ENCODE measurements at places on chromosomes 1 and 21.

- DNase-seq: peak; percentile 5
These were observed at the start of gene LBR for GRCh38 chr1:225427235-225428067. Gene LBR, minus strand, starts transcription at chr1:225428038. Its CDS starts 3,963 bp downstream, at chr1:225424075.

GRCh38 chr1:15705184-15705566, 21.1 kb downstream of the PLEKHM2 start:
- no peak for DNase-seq

GRCh38 chr1:22037520-22037919, 15.0 kb upstream of the CDC42 start:
- DNase-seq: no peak

DNA sequence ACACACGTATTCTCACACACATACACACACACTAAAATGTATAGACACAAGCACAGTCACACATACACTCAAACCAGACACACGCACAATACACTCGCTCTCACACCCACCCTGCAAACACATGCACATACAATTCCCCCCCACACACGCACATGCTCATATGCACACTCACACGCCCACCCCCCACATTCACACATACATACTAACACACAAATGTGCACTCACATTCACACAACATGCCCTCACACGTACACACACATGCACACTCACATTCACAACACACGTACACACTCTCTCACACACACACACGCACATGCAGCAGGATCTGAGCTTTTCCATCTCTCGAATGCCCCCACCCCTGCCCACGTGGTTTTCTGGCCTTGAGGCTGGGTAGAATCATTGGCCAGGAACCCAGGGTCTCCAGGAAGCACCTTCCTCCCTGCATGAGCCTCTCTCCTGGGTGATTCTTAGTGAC, 589.7 kb downstream of the PTPRU start:
- DNase-seq: no peak

DNA sequence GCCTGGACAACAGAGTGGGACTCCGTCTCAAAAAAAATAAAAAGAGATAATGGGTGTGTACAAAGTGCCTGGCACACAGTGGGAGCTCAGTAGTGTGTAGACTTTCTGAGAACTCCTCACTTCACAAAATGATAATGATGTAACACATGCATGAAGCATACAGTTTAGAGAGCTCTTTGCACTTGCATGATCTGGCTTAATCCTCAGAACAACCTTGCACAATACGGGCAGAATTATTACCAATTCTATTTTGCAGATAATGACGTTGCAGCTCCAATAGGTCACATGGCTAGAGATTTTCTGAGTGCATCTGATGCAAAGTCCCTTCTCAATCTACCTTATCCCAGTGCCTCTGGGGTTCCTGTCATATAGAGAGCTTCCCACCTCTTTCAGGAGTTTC, 71.4 kb downstream of the CD247 start:
- no peak for DNase-seq

GRCh38 chr1:99520121-99520520, 125.8 kb upstream of the PALMD start:
- no peak for DNase-seq

DNA sequence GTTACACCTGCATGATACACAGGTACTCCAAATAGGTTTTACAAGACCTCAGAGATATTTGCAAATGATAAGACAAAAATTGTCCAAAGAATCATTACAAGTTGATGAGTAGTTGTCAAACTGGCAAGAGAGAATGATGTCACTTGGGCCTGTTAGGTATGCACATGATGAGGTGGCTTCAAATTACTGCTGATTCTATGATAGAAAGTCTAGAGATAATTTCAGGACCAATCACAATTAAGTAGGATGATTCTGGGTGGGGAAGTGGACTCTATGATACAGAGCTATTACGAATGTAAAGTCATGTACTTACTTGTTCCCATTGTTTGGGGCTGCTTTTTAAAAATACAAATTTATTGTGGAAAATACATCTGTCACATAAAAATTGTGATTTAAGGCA, 5.2 kb upstream of the SPRR1B start:
- DNase-seq: no peak

GRCh38 chr1:61287014-61287413, 204.7 kb downstream of the NFIA start:
- no peak for DNase-seq

GRCh38 chr1:175090780-175091179, 23.1 kb downstream of the TNN start:
- no peak for DNase-seq

DNA sequence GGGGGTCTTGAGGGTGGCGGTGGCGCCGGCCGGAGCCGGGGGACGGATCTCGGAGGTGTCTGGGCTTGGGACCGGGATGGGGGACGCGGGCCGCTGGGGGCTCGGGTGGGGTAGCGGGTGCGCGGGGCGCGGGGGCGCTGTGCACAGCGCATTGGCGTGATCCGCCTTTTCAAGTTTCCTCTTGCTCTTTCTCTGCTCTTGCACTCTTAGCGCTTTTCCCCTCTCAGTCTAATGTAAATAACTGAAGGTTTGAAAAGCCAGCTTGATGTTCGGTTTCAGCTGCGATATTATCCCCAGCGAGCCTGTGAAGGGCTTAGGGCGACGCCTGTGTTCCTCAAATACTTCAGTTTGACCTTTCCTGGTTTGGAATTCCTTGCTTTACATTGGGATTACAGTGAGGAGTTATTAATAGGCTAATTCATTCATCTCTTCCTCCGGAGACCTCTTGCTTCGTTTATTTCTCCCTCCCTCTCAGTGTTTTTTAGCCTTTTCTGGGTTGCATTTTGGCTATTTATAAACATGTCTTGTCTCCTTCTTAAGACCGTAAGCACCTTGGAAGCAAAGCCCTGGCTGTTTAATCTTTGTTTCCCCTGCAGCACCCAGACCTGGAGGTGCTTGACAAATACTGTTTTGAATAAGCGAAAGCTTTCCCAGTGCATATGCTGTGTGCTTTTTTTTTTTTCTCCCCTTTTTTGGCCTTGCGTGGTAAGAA, 693 bp downstream of the RAB4A start:
- peak; percentile 31 for DNase-seq

GRCh38 chr1:2236695-2237677, 8.9 kb downstream of the SKI start:
- peak; percentile 62 for DNase-seq

DNA sequence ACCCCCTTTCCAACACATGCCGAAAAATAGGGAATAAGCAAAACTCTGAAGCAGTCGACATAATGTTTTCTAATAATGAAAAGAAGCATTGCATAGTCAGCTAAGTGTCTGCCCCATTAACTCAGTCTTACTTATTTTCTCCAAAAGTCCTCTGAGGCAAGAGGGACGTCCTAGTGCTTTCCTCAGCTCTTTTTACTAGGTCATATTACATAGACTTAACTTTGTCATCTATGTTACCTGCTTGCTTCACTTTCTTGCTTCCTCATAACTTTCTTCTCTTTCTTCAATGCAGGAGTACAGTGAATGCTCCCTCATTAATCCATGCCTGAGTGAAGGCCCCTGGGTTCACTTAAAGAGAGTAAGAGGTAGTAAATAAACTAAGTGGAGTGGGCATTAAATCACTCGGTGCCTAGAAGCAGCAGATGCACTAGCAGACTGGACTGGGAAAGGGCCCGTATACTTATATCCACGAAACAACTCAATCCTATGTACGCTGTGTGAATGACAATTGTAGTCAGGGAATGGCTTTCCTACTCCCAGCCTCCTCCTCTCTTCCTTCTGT, 210.5 kb upstream of the SPAG17 start:
- no peak for DNase-seq

- no peak for DNase-seq
These were observed 28.9 kb downstream of the ITLN2 start for GRCh38 chr1:160925652-160926244.

GRCh38 chr1:229192031-229192430, 78.9 kb upstream of the RAB4A start:
- no peak for DNase-seq

DNA sequence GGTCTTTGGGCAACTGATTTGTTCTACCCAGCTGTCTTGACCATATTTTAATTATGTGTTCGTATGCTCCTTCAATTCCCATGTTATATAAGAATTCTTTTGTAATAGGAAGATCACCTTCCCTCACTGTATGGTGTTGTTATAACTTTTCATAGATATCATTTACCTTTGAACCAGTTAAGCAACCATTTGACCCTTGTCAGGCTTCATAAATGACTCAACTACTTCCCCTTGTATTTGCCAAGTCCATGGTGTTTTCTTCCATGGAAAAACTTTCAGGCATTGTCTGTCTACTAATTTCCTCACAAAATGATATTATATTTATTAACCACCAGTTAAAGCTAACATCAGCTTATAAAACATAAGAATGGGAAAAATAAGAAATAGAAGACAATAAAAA, 5.1 kb downstream of the BPNT1 start:
- DNase-seq: no peak

DNA sequence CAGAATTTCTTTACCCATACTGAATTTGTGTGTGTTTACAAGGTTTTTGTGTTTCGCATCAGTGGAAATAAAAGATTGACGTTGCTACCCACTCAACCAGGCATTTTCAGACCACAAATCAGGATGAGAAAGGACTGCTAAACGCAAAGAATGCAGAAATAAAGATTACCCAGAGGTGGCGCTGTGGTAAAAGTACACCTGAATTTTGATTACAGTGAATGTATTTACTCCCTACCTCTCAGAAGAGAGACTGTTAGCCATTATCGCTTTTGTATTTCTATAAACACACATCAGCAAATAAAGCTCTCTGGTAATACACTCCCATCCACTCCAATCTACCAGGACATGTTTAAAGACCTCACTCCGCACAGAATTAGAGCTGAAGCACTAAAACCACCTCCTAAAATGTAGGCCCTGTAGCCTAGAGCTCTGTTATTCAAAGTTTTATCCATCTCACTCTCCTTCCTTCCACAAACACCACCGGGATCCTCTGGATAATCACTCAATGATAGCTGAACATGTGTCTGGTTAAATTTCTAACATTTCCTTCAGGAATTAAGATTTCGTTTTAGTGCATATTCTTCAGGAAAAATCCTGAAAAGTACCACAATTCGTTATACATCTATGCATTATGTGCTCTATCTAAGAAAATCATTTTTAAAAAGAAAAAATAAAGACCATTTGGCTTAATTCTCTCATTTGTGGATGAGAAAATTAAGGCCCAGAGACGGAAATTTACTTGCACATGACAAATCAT, 2.5 kb upstream of the LMO4 start:
- peak; percentile 65 for DNase-seq

GRCh38 chr1:165434281-165434680, 10.6 kb downstream of the RXRG start:
- DNase-seq: no peak

GRCh38 chr1:36772647-36773495, 261.4 kb downstream of the GRIK3 start:
- DNase-seq: no peak

GRCh38 chr1:217342105-217342504, 288.8 kb downstream of the GPATCH2 start:
- no peak for DNase-seq

- no peak for DNase-seq
These were observed 739.6 kb upstream of the CXADR start for GRCh38 chr21:16773206-16773605.

DNA sequence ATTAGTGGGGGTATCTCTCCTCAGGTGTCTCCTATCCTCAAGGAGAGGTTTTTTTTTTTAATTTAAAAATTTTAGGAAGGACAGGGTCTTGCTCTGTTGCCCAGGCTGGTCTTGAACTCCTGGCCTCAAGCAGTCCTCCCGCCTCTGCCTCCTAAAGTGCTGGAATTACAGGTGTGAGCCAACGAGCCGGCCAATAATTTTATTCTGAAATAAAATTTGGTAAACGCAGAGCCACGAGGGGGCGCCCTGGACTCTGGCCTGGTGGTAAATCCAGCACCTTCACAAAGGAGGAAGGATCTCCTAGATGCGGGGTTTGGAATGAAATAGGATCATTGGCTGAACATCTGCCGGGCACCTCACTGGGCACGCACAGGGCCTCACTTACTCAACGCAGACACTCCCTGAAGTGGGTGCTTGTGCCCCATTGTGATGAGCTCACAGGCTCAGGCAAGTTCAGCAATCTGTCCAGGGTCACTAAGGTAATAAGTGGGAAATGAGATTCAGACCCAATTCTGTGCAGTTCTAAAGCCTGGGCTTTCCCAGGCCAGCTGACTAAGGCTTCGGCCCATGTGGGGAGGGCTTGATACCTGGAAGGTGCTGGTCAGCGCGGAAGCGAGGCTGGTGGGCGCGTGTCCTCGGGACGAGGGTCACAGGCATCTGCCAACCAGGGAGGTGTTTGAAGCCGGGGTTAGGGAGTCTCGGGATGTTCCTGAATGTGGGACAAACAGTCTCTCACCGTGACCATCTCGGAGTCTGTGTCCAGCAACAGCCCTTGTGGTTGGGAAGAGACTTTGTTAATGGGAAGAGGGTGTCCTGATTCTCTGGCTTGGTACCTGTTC, 32.7 kb upstream of the ETV3 start:
- DNase-seq: no peak

DNA sequence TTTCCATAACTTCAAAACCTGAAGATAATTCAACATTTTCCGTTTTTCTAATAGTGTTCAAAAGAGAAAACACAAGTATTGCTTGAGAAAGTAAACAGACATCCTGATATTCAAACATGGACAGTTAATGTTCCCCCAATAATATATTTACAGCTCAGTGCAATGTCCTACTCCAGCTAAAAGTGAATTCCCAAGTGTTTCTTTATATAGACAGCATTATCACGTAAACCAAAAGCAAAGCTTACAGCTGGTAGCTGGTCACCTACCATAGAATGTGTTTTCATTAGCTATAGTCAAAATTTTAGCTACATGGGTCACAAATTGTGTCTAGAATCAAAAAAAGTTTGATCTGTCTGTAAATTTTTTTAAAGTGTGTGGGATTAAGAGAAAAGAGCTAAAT, 34.9 kb downstream of the WLS start:
- no peak for DNase-seq

GRCh38 chr1:238962941-238963340, 423.4 kb upstream of the CHRM3 start:
- DNase-seq: no peak

DNA sequence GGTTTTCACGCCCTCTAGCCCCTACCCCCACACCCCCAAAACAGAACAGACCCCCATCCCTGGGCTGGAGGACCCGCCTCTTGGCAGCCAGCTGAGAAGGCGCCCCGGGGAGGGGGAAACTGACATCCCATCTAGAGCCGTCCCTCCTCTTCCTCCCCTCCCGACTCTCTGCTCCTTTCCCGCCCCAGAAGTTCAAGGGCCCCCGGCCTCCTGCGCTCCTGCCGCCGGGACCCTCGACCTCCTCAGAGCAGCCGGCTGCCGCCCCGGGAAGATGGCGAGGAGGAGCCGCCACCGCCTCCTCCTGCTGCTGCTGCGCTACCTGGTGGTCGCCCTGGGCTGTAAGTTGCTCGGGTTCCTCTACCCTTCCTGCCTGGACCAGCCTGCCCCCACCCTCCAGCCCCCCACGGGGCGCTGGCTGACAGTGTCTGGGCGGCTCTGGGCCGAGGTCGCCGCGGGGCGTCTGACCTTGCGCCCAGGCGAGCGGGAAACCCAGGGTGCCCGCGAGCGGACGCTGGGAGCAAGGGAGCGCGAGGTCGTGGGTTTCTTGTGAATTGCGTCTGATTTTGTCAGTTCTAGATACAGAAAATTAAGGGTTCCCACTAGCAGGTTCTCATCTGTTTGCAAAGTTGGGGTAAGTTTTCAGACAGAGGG, 618 bp downstream of the JAM2 start:
- peak; percentile 26 for DNase-seq

GRCh38 chr1:43978264-43978550, 803 bp upstream of the B4GALT2 start:
- DNase-seq: no peak

- no peak for DNase-seq
These were observed 15.0 kb upstream of the H3-3A start for GRCh38 chr1:226047495-226047894.

GRCh38 chr1:203764105-203765028, 616 bp upstream of the LAX1 start:
- DNase-seq: no peak

Data from CD4-positive, alpha-beta T cell treated with Interleukin-6 at 100 ng/mL for 8 hours (primary cell).